ENCODE measurements at places on chromosomes 5 and 9.
A peak's percentile ranks its signal among the peaks of the same experiment; 100 is the strongest.

DNA sequence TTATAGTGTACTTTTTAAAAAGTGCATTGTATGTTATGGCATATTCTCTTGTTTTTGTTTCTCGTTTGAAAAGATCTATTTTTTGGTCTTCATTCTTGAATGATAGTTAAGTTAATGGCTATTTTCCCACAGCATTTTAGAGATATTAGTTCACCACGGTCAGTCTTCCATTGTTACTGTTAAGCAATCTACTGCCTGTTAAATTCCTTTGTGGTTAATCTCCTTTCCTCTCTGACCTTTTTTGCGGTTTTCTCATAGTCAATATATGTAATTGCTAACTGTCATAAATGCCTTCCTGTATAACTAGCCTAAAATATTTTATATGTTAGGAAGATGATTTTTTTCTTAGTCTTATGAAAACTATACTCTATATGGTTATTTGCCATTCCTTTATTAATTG, 250.8 kb upstream of the FBXL7 start:
- DNase-seq: no peak

- no peak for DNase-seq
Measured at GRCh38 chr5:135085133-135085935, 51.3 kb upstream of the PITX1 start.

DNA sequence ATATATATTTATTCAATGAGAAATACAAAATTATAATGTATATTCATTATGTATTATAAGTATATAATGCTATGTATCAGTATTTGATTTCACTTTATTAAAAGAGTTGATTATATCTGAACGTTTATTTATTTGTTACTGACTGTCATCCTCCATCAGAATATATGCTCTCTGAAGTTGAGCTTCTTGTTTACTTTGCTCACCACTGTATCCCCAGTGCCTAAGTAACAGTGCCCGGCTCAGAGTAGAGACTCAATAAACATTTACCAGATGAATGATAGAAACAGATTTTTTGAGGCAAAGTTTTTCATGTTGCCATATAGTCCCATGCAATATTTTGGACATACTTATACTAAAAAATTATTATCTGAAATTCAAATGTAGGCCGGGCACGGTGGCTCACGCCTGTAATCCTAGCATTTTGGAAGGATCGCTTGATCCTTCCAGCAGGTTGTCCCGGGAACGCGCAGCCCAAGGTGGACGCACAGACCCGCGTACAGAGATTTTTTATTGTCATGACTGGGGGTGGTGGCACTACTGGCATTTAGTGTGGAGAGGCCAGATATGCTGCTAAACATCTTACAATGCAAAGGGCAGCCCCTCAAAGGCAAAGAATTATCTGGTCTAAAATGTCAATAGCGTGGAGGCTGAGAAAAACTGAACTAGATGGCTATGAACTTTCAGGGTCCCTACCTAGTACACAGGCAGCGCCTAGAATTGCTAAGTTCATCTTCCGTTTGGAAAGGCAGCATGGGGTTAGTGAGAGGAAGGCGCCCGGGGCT, 761 bp upstream of the DNAJC25 start:
- no peak for DNase-seq

GRCh38 chr9:77534376-77535057, 113.6 kb downstream of the GNA14 start:
- DNase-seq: no peak

DNA sequence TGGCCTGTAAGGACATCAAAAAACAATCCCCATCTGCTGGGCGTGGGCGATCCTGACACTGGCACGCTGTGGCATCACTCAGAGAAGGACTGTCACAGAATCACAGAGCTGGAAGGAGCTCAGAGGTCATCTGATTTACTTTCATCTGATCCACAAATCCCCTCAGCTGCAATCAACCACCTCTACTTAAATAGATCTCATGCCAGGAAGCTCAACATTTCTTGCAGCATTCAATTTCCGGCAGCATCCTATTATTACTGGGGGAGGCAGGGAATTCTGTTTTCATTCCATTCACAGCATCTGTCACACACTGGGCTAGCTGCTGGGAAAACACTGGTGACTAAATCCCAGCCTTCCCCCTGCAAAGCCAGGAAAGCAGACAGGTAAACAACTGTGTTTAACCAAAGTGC, 38.3 kb downstream of the RETREG1 start:
- DNase-seq: no peak

GRCh38 chr9:120387257-120388002, 192.5 kb downstream of the CDK5RAP2 start:
- DNase-seq: no peak

DNA sequence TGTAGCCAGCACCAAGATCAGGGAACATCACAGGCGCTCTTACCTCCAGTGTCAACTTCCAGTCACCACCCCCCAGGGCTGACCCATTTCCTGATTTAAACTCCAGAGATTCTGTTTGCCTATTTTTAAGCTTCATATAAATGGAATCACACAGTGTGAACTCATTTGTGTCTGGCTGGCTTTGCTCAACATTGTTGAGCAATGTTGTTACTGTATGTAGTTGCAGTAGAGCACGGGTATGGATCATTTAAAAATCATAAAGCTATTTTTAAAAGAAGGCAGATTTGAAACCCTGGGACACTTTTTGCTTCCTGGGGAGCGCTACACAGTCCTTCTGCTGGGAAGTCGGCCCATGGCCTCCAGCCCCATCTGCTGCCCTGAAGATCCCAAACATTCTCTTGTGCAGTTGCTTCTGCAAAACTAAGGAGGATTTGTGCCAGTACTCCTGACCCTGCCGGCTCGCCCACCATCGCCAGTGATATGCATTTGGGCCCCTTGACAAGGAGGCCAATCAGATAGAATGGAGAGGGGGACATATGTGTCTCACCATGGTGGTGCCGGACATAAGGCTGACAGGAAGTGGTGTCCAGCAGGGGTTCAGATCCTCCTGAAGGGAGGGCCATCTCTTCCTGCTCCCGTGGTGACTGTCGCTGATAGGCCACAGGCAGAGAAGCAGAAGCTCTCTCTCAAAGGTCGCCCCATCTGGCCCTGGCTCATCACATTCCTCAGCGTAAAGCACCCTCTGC, 13.3 kb downstream of the DCANP1 start:
- no peak for DNase-seq

- peak; percentile 92 for DNase-seq
Measured at GRCh38 chr5:43066799-43067741, 27.0 kb upstream of the ANXA2R start.

- DNase-seq: no peak
Measured at GRCh38 chr9:536597-537511, 304.6 kb upstream of the DMRT1 start.

GRCh38 chr5:45774528-45774927, 78.3 kb upstream of the HCN1 start:
- DNase-seq: no peak

DNA sequence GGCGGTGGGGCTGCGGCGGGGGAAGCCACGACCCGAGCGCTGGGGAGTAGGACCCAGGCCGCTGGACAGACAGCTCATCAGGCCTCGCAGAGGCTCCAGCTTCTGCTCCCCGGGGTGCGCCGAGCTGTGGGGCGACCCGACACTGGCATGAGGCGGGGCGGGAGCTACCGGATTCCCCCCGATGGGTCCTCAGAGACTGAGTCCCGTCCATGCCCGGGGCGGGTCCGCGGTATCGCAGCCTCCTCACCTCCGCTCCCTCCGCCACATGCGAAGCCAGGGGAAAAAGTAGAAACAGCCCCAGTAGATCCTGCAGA, 2.6 kb upstream of the CCL27 start:
- no peak for DNase-seq

DNA sequence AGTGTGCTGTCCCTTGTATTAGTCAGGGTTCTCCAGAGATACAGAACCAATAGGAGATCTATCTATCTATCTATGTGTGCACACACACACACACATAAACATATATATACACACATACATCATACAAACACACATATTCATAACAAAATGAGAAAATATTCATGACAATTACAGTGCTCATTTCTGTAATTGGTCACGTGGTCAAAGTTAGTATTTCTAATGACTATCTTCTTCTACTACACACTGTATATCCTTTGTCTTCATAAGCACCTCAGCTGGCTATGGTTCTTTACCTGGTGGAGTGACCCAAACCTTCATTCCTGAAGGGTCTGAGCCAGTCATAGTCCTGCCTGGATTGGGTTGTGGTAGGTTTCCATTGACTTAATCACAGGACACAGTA, 17.7 kb upstream of the BTF3 start:
- DNase-seq: no peak

DNA sequence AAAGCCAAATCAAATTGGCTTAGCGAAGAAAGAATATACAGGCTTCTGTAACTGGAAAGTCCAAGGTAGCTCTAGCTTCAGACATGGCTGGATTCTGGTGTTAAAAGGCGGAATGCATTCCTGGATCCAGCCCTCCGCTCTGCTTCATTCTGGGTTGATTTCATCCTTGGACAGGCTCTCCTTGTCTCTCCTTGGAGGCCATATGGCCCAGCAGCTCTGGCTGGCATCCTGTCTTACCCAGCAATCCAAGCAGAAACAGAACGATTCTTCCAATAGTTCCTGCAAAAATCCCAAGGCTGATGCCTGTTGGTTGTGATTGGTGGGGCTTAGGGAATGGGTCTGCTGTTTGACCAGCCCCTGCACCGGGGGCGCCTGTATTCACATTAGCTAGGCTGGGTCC, 37.0 kb upstream of the SAP30L start:
- no peak for DNase-seq

DNA sequence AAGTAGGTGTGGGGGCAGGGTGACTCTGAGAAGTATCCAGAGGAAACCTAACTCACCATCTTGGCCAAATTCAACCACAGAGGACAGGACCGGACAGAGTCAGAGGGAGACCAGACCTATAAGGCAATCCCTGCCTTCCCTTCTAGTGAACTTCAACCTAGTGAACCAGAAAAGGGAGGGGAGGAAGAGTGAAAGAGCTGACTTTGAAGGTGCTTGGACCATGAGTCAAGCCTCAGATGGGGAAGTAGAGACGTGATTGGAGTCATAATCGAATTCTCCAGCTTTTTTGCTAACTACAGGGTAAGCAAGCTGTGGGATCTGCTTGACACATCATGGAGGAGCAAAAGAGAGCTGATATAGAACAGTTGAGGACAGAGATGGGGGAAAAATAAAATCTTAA, 18.8 kb upstream of the KIF2A start:
- no peak for DNase-seq

DNA sequence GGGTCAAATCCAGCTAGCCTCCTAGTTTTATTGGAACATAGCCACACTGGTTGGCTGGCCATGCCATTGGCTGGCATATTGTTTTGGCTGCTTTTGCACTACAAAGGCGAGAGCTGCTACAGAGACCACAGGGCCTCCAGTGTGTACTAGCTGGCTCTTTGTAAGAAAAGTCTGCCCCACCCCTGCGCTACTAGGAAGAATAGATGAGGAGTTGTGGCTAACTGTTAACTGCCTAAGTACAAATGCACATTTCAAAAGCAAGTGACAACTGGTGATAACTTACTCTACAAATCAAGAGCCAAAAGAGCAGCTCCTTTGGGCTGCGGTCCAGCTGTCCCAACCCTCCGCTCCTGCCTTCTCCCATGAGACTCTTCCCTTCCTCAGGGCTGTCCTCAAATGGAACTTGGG, 63.9 kb downstream of the SERINC5 start:
- no peak for DNase-seq

DNA sequence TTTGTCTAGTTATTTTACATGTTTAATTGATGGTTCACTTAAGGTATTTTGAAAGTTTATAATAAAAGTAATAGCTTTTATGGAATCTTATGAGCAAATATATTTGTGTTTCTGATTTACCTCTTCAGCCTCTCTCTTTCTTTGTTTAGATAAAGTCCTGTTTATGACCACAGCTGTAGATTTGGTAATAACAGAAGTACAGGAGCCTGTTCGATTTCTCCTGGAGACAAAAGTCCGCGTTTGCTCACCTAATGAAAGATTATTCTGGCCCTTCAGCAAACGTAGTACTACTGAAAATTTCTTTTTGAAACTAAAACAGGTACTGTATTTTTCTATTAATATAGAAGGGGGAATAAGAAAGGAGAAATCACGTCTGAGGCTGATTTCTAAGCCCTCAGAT, 35.0 kb upstream of the GPR21 start:
- no peak for DNase-seq

GRCh38 chr9:21357479-21358460, 7.1 kb upstream of the IFNA6 start:
- DNase-seq: no peak

DNA sequence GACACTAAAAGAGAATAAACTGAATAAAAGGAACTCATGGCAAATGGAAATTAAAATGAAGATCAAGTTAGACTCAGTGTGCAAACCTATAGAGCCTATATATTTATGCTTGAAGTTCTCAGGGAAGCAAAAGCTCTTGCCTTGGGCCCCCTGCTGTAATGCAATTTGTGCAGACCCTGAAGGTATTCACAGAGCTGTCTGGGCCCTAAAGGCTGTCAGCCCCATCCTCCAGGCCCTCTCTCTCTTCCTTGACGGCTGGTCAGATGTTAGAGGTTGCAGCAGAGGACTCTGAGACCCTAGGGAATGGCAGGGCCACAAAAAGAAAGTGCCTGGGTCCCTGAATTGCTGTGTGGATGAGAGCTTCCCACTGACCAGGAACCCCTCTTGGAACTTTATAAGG, 283.9 kb upstream of the TUT7 start:
- no peak for DNase-seq

GRCh38 chr5:157464519-157465171, 4.6 kb downstream of the NIPAL4 start:
- DNase-seq: no peak

DNA sequence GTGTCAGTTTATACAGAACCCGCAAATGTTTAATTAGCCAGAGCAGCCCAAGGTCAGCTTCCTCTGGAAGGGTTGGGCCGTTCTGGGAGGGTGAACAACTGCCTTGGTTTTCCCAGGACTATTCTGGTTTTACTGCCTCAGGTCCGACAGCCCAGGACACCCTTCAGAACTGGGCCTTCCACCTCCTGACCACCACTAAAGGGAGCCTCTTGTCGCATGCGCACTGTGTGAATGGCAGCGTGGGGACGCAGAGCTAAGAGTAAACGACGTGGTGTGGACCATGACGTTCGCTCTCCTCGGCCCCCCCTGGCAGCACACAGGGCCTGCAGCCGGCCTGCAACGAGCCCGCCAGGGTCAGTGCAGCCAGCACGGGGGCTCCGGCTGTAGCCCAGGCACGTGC, 214.9 kb downstream of the FANCC start:
- no peak for DNase-seq

- DNase-seq: no peak
Measured at GRCh38 chr9:15220658-15221318, 86.2 kb downstream of the TTC39B start.

GRCh38 chr5:37206736-37207135, 42.4 kb downstream of the CPLANE1 start:
- DNase-seq: no peak

GRCh38 chr5:52657247-52657645, 130.5 kb upstream of the ITGA1 start:
- DNase-seq: peak; percentile 73

GRCh38 chr5:114789773-114790402, 379.8 kb downstream of the TRIM36 start:
- peak; percentile 26 for DNase-seq

- DNase-seq: no peak
Measured at GRCh38 chr5:132257131-132258101, at the start of gene PDLIM4. Gene PDLIM4 (plus strand): TSS chr5:132257696. CDS start chr5:132257735, 39 bp downstream.

GRCh38 chr5:132274050-132274792, 16.7 kb downstream of the PDLIM4 start:
- DNase-seq: no peak

- DNase-seq: no peak
Measured at GRCh38 chr9:23542927-23543326, 283.1 kb downstream of the ELAVL2 start.

Measured in SK-N-MC (cell line).